Nephron progenitor cell (in vitro differentiated cells): ENCODE measurements at places on chromosomes 7 and 10.

- peaks cover 16% of the 10 kb centered on the region for H3K4me1 ChIP-seq
- H3K4me3 ChIP-seq, result no peak overlapping the region
- peaks cover 3% of the 10 kb centered on the region for H3K27me3 ChIP-seq
- no peaks in the 10 kb centered on the region for H3K36me3 ChIP-seq
- H3K27ac ChIP-seq, result no peak overlapping the region
These were observed 37.2 kb downstream of the FAM13C start for GRCh38 chr10:59325116-59325515.

DNA sequence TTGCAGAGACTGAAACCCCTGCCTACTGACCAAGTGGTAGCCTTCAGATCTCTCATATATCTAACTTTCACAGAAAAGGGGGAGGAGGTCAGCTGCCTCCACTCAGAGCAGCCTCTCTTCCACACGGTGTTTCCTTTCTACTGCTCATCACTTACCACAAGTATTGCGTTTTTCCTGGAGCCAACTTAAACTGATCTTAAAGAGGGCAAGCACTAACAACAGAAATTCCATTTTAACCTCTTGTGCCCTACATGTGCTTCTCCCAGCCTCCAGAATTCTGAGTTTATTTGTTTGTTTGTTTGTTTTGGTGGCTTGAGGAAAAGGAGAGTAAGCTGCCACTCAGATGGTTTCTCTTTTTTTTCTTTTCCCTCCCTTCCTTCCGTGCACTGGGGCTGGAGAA lies 19.1 kb downstream of the SKIDA1 start:
- H3K4me3 ChIP-seq, result peak overlapping the region; percentile 84
- no peak for DNase-seq
- H3K27ac ChIP-seq, result peak overlapping the region; percentile 93
- H3K36me3 ChIP-seq, result no peaks in the 10 kb centered on the region
- H3K27me3 ChIP-seq, result peaks cover under 1% of the 10 kb centered on the region
- H3K4me1 ChIP-seq, result peaks cover 94% of the 10 kb centered on the region

GRCh38 chr10:117339578-117339977 lies 35.7 kb downstream of the PDZD8 start:
- DNase-seq, result no peak
- peaks cover 31% of the 10 kb centered on the region for H3K36me3 ChIP-seq
- H3K27me3 ChIP-seq, result no peaks in the 10 kb centered on the region
- H3K4me3 ChIP-seq, result no peak overlapping the region
- H3K27ac ChIP-seq, result no peak overlapping the region
- no peaks in the 10 kb centered on the region for H3K4me1 ChIP-seq

GRCh38 chr10:13784067-13784466 lies 197.3 kb downstream of the PRPF18 start:
- DNase-seq, result no peak
- H3K27me3 ChIP-seq, result no peaks in the 10 kb centered on the region
- H3K27ac ChIP-seq, result peak overlapping the region; percentile 8
- no peak overlapping the region for H3K4me3 ChIP-seq

GRCh38 chr10:14478604-14479003 lies 147.9 kb upstream of the FRMD4A start:
- no peak overlapping the region for H3K4me3 ChIP-seq
- peak overlapping the region; percentile 71 for H3K27ac ChIP-seq
- peak; percentile 46 for DNase-seq
- peaks cover 17% of the 10 kb centered on the region for H3K27me3 ChIP-seq
- peaks cover 9% of the 10 kb centered on the region for H3K36me3 ChIP-seq
- H3K4me1 ChIP-seq, result peaks cover 29% of the 10 kb centered on the region

- H3K4me3 ChIP-seq, result no peak overlapping the region
- H3K27ac ChIP-seq, result no peak overlapping the region
- DNase-seq, result no peak
- H3K27me3 ChIP-seq, result peaks cover 26% of the 10 kb centered on the region
- no peaks in the 10 kb centered on the region for H3K36me3 ChIP-seq
These were observed 52.4 kb upstream of the TNS3 start for GRCh38 chr7:47634273-47634672.

DNA sequence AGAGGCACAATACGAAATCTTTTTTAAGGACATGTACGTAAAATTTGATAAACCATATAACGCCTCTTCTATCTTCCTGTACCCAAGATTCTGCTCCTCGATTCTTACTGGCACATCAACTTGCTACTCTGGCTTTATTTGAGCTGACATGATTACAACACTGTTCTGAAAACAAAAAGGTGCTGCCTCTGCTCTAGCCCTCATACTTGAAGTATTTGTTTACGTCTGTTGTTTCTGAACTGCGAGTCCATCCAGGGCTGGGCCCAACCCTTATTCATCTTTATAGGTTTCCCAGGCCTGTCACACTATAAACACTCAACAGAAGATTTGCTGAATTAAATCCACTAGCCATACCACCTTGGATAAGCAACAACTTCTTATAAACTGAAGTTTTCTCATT lies 96.2 kb upstream of the SVIL start:
- H3K4me3 ChIP-seq, result peak overlapping the region; percentile 9
- DNase-seq, result no peak
- peak overlapping the region; percentile 33 for H3K27ac ChIP-seq
- H3K36me3 ChIP-seq, result peaks cover 16% of the 10 kb centered on the region
- H3K27me3 ChIP-seq, result peaks cover 4% of the 10 kb centered on the region

GRCh38 chr10:122564980-122565379 lies 4.4 kb downstream of the DMBT1 start:
- H3K4me1 ChIP-seq, result peaks cover 6% of the 10 kb centered on the region
- no peak overlapping the region for H3K4me3 ChIP-seq
- H3K27ac ChIP-seq, result no peak overlapping the region
- H3K36me3 ChIP-seq, result no peaks in the 10 kb centered on the region
- H3K27me3 ChIP-seq, result peaks cover 65% of the 10 kb centered on the region
